ENCODE measurements at places on chromosomes 12 and 14.

- no peak for DNase-seq
Observed at GRCh38 chr14:105746124-105746514, 219.7 kb downstream of the TMEM121 start.

DNA sequence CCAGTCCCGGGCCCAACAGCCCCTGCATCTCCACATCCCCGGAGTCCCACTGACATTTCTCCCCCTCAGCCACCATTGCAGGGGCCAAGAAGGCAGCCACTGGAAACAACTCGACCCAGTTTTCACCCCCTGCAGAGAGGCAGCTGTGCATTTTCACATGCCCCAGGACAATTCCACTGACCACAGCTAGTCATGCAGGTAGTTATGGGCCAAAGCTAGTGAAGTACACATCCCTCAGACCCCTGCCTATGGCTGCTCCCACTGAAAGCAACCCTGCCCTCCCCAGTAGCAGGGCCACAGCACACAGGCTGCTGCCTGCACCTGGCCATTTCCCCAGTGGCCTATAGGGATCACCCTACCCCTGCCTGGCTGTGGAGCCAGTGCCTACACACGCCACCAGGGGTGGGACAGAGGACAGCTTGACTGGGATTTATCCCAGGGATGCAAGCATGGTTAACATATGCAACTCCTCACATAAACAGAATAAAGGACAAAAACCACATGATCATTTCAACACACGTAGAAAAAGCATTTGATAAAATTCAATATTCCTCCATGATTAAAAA lies 154.0 kb downstream of the NDUFA12 start:
- DNase-seq = no peak

DNA sequence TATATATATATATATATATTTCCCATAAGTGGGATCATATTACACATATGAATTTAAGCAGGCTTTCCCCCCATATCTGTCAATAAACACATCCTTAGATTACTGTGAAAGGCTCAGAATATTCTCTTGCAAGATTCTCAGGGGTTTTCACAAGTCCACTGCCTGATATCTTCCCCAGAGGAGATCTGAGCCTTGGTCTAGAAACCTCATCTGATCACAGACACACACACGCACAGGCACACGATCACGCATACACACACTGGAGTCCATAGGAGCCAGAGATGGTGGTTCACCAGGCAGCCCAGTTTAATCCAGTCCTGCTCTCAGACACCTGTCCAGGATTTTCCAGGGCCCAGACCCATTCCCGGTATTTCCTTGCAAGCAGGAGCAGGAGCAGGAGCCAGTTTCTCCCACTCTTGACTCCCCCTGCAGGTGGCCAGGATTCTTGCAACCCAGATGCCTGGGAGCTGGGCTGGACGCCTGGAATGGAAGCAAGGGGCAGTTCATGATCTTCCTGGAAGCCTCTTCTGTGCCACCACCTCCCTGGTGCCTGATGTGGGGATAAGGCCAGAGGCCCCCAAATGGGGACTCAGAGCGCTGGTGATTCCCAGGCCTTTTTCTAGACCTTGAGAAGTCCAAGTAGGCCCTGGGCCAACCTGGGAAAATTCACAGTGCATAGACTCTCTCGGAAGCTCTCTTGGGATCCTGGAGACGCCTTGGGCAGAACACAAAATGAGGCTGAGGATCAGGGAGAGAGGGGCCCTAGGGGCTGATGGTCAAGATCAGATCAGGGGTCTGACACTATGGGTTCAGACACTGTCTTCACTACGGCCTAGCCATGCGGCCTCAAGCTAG lies 16.5 kb upstream of the KRT78 start:
- peak; percentile 49 for DNase-seq

DNA sequence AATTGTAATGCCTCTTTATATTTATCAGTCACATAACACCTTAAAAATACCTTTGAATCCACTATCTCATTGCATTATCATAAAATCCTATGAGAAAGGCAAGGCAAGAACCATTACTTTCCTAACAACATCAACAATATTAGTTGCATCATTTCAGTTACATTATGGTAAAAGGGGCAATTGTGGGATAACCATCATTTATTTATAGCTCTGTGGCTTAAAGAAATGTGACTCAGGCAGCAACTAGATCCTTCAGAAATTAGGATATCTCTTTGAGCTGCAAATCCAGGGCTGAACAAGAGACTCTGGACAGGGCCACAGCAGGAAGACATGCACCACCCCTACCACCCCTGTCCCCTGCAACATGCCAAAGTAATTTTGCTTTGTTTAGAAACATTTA lies 36.4 kb downstream of the EPS8 start:
- DNase-seq = no peak

Measured in inflammatory macrophage treated with lipopolysaccharide for 4 hours (primary cell).